ENCODE measurements at places on chromosomes 4 and X.
A peak's percentile ranks its signal among the peaks of the same experiment; 100 is the strongest.

GRCh38 chr4:15479089-15479912, 9.6 kb downstream of the CC2D2A start:
- peak; percentile 15 for DNase-seq

GRCh38 chr4:162839814-162840213, 326.9 kb downstream of the NAF1 start:
- no peak for DNase-seq

- no peak for DNase-seq
Measured at GRCh38 chrX:143988356-143988755, 104.5 kb downstream of the UBE2NL start.

GRCh38 chrX:84363051-84363450, 139.2 kb downstream of the HDX start:
- no peak for DNase-seq

GRCh38 chrX:45889471-45889870, 655.8 kb downstream of the ZNF674 start:
- no peak for DNase-seq

DNA sequence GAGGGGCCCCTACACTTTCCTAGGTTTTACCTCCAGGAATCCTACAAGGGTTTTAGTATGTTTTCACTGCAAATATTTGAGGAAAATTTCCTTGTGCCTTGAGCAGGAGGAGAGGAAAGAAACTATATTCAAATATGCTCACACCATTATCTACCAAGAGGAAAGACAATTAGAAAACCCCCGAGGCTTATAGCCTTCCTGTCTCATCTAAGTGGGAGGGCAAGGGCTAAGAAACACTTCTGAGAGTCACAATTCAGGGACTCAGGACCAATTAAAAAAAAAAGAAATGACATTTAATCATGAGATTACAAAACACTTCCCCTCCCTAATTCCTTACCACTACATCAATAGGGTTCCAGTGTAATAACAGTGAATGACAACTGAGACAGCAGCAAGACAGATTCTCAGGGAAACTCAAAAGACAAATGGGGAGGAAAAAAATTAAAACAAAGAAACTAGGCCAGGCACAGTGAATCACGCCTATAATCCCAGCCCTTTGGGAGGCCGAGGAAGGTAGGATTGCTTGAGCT, 45.6 kb downstream of the ATRX start:
- DNase-seq = no peak

DNA sequence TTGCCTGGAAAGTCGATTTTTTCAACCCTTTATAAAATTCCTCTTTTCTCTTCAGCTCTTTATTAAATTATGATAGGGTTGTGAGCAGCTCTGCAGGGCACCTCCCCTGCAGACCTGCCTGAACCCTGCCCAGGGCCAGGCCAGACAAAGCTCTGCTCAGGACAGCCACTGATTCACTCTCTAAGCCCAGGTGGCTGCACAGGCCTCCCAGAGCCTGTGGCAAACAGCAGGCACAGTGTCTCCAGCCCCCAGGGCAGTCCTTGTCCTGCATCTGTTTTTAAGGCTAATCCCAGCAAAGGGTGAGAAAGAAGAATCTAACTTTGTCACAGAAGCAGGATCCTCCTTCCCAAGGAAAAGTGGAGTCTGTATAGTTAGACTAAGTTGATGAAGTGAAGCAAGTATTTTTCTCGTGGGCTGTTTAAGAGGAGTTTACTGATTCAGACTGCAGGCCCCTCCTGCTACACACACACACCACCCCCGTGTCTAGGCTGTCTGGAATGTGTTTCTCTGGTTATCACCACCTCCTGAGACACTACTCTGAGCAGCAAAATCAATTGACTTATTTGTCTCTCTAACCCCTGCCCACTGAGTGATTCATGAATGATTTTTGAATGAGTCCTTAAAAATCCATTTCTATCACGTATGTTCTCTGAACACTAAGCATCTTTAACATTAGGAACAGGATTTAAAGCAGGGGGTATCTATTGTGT, 101.7 kb downstream of the CHIC2 start:
- DNase-seq = no peak

DNA sequence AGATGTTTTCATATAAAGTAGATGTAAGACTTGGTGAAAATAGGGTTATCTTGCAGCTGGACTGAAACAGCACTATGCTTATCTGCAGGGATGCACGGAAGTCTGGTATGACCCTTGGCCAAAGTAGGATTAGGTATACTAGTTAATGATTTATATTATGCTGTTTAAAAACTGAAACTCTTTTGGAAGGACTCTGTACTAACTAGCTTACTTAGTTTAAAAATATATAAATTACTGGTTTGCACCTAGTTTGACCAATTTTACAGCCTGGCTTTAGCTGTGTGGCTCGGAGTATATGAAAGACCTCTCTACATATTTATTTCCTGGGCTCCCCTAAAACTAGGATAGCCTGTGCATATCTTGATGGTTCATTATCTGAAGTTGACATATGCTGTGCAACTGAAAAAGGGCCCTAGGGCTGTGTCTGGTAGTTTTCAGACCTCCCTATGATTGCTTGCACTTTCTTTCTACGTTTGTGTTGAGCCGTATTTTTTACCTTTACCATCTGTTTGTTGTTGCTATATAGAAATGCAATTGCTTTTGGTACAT, 89.2 kb downstream of the TMEM144 start:
- peak; percentile 23 for DNase-seq

- DNase-seq = peak; percentile 34
Measured at GRCh38 chr4:38523054-38523453, 140.9 kb upstream of the KLF3 start.

DNA sequence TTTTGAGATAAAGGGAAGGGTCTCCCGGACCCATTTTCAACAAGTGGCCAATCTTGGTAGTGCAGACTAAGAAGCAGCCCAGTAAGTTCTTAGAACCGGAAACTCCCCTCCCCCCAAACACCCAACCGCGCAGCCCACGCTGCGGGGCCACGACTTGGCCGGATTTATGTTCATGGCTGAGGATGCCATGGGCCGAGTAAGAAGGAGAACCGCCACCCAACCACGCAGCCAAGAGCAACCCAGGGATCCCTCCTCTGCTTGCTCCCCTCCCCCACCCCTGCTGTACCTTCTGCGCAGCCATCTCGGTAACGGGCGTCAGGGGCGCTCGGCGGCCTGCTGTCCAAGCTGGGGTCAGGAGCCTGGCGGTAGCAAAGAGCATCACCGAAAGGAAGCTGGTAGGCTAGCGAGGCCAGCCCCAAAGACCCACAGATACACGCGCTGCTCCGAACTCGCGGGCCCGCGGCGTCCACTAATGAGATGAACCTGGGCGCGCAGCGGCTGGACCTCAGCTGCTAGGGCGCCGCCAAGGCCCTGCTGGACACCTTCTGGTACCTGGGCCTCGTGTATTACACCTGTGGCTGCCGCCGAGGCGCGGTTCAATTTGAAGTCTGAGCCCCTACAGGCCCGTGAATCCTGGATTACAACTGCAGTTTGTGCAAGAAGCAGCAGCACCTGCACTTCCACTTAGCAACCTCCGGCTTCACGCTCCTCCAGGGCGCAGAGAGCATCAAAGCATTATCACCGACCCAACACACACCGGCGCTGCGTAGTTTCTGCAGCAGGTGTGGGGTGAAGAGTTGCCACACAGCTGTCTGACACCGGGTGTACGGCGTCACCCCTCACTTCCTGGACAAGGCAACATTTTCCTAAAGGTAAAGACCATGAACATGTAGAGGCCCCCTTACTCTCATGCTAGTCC, 63.4 kb downstream of the NUDT10 start:
- no peak for DNase-seq

DNA sequence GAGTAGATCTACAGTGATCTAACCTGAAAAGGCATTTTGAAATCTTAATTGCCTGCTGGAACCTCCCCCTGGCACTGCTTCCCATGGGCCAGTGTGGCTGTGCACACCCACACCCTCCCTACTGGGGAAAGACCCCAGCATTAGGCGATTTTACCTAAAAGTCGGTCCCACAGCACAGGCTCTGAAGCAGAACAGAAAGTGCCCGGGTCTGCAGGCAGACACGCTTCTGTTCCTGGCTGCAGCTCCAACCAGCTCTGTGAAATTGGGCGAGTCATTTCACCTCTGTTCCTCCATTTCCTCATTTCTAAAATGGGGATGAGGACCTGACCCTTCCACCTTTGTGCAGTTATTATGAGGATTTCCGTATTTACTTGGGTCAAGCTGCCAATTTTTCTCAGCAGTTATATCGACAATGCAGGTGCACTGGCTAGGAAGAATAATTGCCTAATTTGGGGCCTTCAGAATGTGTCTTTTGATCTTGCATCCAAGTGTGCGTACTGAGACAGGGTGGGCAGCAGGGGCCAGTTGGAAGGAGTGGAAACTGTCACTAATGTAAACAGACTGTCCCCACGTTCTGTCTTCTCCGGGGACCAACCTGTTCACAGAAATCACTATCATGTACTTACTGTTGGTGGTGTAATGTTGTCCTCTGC, 7.1 kb downstream of the KLF3 start:
- no peak for DNase-seq

GRCh38 chrX:138150709-138151108, 560.8 kb downstream of the FGF13 start:
- peak; percentile 0 for DNase-seq

DNA sequence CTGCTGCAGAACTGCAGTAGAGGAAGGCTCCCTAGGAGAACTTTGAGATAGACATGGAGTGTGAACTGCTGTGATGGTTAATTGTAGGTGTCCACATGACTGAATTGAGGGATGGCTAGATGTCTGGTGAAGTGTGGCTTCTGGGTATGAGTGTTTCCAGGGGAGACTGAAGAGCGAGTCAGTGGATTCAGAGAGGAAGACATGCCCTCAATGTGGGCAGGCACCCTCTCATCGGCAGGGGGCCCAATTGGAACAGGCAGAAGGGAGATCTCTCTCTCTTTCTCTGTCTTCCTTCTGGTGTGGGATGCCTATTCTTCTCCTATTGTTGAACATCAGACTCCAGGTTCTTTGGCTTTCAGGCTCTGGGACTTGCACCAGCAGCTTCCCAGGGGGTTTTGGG, 304.7 kb upstream of the GATB start:
- DNase-seq = no peak

GRCh38 chrX:7346021-7346420, 198.1 kb upstream of the PUDP start:
- no peak for DNase-seq

GRCh38 chr4:181756451-181757095, 486.6 kb upstream of the TENM3 start:
- DNase-seq = no peak

- no peak for DNase-seq
Measured at GRCh38 chr4:65139998-65140397, 530.3 kb downstream of the EPHA5 start.

GRCh38 chr4:65667506-65668041, 2.7 kb downstream of the EPHA5 start:
- no peak for DNase-seq

DNA sequence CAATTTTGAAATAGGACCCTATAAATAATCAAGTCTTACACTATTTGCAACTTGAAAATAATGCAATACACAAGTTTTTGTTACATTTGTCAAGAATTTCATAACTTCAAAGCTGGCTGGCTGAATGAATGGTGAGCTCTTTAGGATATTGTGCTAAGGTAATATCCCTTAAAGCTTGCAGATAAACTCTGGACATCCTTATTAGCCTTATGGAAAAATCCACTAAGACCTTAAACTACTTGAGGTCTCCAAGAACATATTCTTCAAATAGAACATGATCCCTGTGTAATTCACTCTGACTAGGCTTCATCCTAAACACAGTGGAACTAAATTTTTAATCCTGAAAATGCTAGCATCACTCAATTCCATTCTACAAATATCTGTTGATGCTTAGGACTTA, 199.3 kb downstream of the PACRGL start:
- DNase-seq = no peak

- DNase-seq = no peak
Measured at GRCh38 chrX:9532349-9532748, 67.5 kb downstream of the TBL1X start.

DNA sequence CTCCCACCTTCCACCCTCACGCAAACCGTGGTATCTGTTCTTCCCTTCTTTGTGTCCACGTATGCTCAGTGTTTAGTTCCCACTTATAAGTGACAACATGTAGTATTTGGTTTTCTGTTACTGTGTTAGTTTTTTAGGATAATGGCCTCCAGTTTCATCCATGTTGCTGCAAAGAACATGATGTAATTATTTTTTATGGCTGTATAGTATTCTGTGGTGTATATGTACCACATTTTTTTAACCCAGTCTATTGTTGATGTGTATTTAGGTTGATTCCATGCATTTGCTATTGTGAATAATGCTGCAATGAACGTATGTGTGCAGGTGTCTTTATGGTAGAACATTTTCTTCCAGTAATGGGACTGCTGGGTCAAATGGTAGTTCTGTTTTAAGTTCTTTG, 228.1 kb downstream of the FBXO8 start:
- no peak for DNase-seq

- DNase-seq = no peak
Measured at GRCh38 chr4:57073559-57073958, 36.6 kb downstream of the IGFBP7 start.

GRCh38 chrX:73182502-73183114, 32.0 kb downstream of the NAP1L2 start:
- DNase-seq = no peak

GRCh38 chr4:78585633-78586032, 34.1 kb downstream of the ANXA3 start:
- no peak for DNase-seq

DNA sequence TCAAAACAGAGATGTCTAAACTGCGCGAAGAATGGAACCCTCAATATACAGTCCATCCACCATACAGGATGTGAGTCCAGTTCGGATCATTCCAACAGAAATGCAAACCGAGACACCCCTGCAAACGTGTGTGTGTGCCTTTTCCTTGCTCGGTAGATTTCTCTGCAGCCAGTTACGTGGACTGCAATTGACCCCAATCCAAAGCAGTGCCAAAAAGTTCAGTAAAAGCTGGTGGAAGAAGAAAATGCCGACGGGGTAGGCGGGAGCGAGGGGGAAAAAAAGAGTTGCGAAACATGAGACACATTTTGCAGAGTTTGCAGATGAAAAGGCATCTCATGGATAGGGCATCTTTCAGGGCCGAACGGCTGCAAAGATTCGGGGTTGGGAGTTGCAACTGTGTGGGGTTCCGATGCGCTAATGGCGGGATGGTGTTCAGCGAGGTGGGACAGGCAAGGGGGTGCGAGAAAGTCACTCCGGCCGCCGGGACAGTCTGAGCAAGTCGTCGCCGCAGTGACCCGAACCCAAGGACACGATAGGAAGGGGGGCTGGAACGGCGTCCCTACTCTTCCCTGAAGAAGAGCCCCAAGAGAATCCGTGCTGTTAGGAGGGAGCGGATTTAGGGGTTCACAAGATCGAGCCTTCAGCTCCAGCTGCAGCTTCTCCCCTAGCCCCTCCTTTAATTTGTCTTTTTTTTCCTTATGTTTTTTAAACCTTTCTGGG, 3.8 kb downstream of the PHOX2B start:
- DNase-seq = no peak

- peak; percentile 39 for DNase-seq
Measured at GRCh38 chr4:140637836-140638235, 69.1 kb upstream of the UCP1 start.
